ENCODE measurements at places on chromosomes 2 and 18. TPM values are rescaled to one million over a fixed set of nuclear protein-coding genes. Genes with fewer than 3 reads are reported as not detected.
A peak's percentile ranks its signal among the peaks of the same experiment; 100 is the strongest.

LHCGR gene
- not detected for polyA plus RNA-seq

CCDC74B gene
- 6.4 TPM for polyA plus RNA-seq

GRP gene
- polyA plus RNA-seq: not detected

LBH gene
- 27.2 TPM for polyA plus RNA-seq

GALR1 gene
- polyA plus RNA-seq: not detected

ALLC gene
- 1.3 TPM for polyA plus RNA-seq

ERMN gene
- 0.11 TPM for polyA plus RNA-seq

IL1RL2 gene
- polyA plus RNA-seq: 1.8 TPM

INHBB gene
- polyA plus RNA-seq: 0.49 TPM

MERTK gene
- 9.2 TPM for polyA plus RNA-seq

SLC30A3 gene
- not detected for polyA plus RNA-seq

EN1 gene
- polyA plus RNA-seq: not detected

SULT1C4 gene
- polyA plus RNA-seq: 7.1 TPM

NEB gene
- 1.6 TPM for polyA plus RNA-seq

IDH1 gene
- polyA plus RNA-seq: 95.7 TPM

DSC3 gene
- not detected for polyA plus RNA-seq

REG3A gene
- not detected for polyA plus RNA-seq

- DNase-seq: no peak
Measured at GRCh38 chr2:31270822-31271231, 36.9 kb downstream of the EHD3 start.

DNA sequence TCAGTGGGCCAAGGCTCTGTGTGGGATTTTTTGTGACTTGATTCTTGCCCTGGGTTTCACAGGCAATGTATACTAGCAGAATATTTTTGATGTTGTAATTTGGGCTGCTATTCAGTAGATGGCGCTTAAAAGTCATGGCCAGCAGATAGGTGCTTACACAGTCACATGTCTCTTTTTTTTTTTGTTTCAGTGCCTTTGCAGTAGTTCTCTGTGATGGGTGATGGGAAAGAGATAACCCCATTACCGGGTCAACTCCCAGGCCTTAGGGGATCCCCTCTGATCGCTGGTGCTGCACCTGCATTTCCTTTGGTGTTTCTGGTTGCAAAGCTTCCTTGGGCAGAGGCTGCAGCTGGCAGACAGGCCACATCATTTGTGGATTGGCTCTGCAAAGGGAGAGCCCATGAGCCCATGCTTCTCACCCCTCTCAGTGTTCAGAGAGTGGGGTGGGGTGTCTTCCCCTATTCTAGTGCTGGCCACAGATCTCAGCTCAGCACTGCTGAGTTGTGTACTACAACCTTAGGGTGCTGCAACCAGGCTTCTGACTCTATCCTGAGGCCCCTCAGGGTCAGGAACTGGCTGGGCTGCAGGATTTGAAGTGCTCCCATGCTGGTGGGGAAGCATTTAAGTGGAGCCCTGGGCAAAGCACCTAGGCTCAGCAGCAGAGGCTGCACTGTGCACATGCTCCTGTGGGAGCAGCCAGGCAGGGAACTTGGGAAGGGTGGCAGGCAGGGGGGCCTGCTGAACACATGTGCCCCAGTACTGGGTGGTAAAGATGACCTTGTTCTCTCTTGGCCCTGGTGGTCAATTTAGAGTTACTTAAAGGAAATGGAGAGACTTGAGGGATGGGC, 219.8 kb upstream of the SPHKAP start:
- no peak for DNase-seq

DNA sequence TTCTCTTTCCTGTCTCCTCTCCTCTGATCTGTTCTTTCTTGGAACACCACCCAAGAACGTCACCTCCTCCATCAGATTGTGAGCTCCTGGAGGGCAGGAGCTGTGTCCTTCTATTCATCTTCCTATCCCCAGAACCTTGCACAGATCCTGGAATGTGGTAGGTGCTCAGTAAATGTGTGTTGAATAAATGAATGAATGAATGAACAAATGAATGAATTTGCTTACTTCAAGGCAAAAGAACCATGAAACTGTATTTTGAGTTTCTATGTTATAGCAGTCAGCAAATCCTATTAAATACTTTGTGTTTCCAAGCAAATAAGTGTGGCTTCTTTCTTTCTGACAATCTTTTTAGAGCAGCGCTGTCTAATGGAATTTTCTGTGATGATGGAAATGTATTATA, 14.8 kb downstream of the FABP1 start:
- no peak for DNase-seq

DNA sequence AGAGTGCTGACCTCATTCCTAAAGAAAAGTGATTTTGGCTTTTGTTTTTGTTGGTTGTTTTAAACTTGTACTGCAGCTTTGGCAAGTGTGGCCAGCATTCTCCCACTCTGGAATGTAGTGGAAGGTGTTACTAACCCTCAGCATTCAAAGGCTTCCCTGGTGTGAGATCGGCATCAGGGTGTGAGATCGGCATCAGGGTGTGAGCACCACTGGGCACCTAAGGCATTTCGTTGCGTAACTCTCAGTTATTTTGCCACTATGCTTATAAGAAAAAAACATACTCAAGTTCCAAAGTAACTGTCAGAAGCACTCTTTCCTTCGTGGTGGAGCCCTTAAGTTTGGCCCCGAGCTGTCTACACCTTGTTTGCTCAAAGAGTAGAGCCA, 1.7 kb downstream of the CYBRD1 start:
- no peak for DNase-seq

GRCh38 chr2:240095556-240096523, 40.3 kb downstream of the COPS9 start:
- DNase-seq: no peak

- no peak for DNase-seq
Measured at GRCh38 chr2:232504438-232504837, 15.8 kb upstream of the PRSS56 start.

DNA sequence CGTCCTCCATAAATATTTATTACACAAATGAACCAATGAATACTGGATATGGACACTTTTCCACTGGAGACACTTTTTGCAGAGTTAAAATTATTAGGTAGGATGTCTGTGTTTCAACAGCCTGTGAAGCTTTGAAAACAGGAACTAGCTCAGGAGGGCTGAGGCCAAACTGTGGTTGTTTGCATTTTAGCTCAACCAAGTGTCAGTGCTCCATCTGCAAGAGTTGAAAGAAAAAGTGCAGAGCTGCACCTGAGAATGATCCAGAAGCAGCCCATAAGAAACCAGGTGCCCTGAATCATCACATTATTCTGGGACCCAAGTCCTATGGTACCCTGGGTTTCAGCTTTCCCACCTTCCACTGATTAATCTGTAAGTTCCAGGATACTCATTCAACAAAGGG, 180.4 kb downstream of the TRIB2 start:
- DNase-seq: no peak

DNA sequence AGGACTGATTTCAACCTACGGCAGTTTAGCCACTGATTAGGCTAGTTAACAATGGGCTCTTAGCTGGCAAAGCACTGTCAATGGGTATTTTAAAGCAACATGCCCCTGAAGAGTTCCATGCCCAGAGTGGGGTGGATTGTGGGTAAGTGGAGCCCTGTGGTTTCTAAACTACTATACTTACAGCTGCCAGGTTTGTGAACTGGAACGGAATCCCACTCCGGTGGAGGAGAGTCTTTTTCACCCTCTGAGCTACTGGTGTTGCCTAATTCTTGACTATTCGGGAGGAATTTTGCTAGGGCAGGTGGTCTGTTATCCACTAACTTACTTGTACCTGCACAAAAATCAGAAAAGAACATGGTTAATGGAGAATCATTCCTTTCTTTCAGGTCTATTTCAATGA, 52.6 kb downstream of the ZAP70 start:
- DNase-seq: no peak

GRCh38 chr2:240791821-240792628, 28.0 kb downstream of the KIF1A start:
- peak; percentile 76 for DNase-seq

GRCh38 chr2:120432976-120433815, 87.3 kb downstream of the INHBB start:
- no peak for DNase-seq

DNA sequence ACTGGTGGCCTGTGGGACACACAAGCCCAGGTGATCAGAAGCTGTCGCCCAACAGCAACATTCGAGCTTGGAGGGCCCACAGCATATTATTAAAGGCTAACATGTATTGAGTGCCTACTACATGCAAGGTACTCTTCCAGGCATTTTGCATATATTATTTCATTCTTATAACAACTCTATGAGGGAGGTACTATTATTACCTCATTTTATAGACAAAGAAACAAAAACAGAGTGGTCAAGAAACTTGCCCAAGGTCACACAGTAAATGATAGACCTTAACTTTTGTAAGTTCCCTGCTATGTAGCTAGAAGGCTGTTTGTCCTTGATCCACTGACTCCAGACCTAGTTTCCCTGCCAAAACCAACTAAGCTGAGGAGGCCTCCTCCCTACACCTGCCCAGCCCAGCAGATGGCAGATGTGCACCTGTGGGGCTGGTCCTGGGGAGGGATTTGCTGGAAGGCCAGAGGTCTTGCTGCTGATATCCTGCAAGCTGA, 35.7 kb downstream of the KANSL3 start:
- no peak for DNase-seq

- no peak for DNase-seq
Measured at GRCh38 chr2:204135752-204136151, 199.2 kb downstream of the ICOS start.

DNA sequence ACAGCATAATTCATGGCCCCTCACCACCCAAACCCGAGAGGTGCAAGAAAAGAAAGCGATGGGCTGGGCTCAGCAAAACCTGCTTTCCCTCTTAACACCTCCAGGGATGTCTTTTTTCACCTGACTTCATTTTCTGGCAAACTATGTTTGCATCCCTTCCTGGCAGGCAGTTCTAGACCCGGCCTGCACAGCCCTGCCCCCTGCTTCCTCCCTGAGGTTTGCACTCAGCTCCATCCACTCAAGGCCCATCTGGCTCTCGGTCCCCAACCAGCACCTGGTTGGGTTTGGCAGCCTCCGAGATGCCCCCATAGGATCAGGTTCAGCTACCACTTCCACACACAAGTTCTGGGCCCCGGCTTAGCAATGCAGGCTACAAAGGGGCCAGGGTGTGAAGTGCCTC, 185.7 kb downstream of the SMAD7 start:
- DNase-seq: no peak

DNA sequence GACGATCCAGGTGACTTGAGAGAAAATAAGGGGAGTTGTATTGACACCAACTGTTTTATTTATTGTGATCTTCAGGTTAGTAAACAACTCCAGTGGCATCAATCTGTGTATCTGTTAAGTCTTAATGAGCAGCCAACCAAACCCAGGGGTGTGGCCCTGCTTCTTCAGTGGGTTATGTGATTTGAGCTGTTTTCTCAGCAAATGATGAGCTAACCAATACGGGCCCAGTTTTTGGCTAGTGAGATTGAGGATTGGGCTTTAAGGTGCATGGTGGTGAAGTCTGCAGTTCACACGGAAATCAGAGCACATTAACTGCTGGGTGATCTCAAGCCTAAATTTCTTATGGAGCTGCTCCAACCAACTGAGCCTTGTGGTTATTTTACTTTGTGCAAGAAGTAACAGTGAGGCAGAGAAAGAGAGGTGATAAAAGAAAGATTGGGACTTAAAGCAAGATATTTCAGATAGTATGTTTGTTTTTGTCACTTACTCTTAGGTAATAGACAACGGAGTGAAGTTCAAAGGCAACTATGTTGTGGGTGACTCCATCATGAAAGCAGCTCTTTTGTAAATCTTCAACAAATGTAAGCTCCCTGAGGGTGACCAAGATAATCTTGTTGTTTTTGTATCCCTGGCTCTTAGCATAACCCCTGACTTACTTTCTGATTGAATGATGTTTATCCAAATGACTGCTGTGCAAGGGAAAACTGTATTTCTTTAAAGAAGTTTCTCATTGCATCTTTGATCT, 2.4 kb downstream of the MTCL1 start:
- DNase-seq: no peak

GRCh38 chr2:6967301-6967700, 50.1 kb downstream of the RNF144A start:
- no peak for DNase-seq

- peak; percentile 61 for DNase-seq
Measured at GRCh38 chr2:127175751-127176354, 44.2 kb downstream of the CYP27C1 start.

DNA sequence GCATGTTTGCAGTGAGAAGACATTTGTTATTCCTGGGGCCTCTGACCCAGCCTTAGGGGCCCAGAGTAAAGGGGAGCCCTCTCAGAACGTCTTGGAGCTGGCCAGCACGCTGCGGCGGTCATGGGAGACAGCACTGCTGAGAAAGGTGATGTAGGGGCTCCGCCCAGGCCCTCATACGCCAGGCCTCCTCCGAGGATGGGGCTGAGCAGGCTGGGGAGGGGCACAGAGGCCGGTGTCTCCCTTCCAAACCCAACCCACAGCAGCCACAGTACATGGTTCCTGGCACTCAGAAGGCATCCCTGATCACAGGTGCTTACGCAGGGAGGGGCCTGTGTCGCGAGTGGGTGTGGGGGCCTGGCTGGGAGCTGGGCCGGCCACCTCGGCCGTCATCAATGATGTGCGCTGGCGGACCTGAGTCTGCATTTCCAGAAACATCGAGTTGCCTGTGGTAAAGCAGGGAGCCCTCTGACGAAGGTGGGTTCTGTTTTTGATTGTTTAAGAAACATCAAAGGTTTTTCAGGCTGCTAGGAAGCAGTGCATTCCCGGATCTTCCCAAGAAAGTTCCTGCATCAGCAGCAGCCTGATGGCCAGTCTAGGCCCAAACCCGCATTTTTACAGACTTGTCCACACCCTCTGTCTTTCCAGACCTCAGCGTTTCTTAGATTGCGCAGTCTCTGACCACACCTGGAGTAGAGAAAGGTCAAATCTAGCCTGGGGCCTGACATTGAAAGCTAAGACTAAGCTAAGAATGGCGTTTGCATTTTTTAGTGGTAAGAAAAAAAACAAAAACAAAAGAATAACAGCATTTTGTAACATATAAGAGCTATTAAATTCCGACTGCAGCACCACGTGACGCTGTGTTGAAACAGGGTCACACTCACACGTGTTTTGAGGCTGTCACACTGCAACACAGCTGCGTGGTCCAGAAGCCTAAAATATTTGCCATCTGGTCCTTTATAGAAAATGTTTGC, 51.2 kb upstream of the PXDN start:
- peak; percentile 66 for DNase-seq

DNA sequence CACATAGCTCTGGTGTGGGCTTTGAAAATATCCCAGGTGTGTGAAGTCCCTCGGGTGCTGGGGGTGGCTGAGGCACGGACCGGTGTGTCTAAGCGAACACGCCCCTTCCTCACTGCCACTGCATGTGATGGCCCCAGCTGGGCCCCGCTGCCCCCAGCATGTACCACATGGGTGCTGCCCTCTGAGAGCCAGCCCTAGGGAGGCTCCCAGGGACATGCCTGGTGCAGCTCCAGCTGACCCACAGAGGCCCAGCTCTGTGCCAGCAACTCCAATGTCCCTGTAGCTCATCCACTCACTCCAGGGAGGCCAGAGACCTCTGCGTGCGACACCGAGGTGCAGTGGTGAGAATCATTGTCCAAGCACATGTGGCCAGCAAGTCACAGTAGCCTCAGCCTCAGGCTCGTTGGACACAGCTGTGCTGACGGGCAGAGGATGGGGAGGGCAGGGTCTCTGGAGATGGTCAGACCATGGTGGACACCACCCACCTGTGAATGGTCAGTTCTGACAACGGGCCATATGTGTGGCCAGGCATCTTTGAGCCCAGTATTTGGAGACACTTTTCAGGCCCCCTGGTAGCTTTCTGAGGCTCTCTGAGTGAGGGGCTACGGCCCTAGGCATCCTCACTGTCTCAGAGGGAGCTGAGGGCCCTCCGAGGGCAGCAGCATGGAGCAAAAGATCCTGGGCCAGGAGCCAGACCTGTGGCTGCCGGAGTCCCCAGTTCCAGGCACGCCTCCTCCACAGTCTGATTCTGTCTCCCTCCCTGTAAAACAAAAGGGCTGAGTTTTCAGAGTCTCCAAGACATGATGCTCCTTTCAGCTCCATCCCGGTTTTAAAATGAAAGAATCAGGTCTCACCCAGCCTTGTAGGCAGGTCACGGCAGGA, 220.7 kb downstream of the NDUFA10 start:
- DNase-seq: peak; percentile 4
